ENCODE measurements at places on chromosomes 1 and 21. TPM values are rescaled to one million over a fixed set of nuclear protein-coding genes. Genes with fewer than 3 reads are reported as not detected.

The CYP4X1 gene
- total RNA-seq = 1.3 TPM

DNA sequence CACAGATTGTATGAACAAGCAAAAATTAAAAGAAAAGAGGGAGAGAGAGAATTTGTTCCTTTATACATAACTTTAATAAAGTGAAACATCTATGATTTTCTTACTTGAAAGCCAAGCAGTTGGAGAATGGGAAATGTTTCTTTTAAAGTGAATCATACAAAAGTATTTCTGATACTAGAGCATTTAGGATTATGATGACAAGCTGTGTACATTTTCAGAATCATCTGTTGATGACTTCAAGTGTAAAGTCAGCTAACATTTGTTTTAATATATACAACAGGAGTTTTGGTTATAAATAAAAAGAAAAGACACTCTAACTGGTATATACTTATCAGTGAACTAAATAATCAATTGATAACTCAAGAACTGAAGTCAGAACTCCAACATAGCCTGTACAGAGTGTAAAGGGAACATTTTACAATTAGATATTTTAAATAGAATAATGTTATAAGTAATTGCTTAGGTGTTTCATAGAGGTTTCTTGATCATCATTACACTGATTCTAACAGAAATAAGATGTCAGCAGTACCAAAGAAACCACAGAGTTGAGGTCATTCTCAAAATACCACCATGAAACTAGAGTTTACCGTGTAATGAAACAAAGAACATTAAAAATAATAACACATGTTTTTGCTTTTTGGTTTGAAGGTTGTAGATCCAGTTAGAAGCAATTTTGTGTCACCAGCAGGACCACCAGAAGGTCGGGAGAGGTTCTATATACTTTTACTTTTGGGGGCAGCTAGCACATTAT is 103.4 kb downstream of the COL24A1 start:
- no peaks in the 10 kb centered on the region for H3K36me3 ChIP-seq
- no peak for DNase-seq
- no peak overlapping the region for H3K27ac ChIP-seq
- no peak overlapping the region for H3K4me3 ChIP-seq

DNA sequence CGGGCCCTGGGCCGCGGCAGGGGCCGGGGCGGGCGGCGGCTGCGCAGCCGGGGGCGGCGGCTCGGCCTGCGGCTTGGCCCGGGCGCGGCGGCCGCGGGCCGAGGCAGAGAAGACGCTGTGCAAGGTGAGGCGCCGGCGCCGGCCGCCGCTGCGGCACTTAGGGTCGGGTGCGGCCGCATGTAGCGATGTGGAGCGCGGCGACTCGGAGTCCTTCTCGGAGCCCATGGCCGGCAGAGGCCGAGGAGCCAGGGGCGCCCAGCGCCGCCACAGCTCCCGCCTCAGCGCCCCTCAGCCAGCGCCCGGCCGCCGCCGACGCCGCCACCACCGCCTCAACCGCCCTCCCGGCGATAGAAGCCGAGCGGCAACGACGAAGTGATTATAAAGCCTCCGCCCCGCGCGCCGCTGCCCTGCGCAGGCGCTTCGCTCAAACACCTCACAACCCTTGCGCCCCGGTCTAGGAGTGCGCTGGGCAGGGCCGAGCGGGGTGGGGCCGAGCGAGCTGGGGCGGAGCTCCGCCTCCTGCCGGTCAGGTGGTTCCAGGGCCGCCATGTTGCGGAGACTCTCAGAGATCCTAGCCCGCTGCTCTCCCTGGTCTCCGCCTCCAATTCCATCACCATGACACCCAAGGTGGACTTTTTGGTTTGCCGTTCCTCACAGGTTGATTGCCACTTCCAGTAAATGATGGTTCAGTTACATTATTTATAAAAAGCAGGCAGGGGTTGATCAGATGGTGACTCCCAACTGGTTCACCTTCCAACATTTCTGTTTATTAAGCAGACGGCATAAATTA is at the start of gene RNF19B:
Gene RNF19B (minus strand): TSS at position 349 of the 790 bp plus-strand sequence. CDS start 124 bp downstream, at position 225.
- no peaks in the 10 kb centered on the region for H3K27me3 ChIP-seq
- peak within 1 kb of the TSS; percentile 92 for H3K27ac ChIP-seq
- H3K4me1 ChIP-seq = peaks cover 16% of the 10 kb centered on the region
- peak within 1 kb of the TSS; percentile 76 for H3K4me3 ChIP-seq

DNA sequence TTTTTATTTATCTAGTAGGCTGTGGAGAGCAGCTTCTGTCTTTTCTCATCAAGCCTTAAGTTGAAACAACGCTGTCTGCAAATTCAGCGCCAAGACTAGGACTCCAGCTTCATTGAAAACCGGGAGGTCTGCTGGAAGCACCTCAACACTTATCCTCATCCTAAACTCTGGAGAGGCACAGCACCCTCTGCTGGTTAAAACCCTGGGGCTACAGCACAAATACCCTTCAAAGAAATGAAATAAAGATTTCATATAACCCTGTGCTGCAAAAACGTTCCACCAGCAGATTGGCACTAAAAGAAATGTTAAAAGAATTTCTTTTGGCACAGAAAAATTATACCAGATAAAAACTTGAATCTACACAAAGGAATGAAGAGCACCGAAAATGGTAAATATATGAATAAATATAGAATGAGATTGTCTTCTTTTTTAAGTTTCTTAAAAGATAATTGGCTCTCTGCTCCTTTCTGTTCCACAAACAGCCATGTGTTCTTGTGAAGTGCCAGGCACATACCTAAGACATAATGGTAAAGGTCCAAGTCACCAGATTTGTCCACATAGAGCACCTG is 227.7 kb upstream of the SAMSN1 start:
- H3K27ac ChIP-seq = no peak overlapping the region
- DNase-seq = peak; percentile 7
- no peaks in the 10 kb centered on the region for H3K27me3 ChIP-seq
- H3K4me1 ChIP-seq = no peaks in the 10 kb centered on the region
- no peak overlapping the region for H3K4me3 ChIP-seq

- no peaks in the 10 kb centered on the region for H3K27me3 ChIP-seq
- no peak overlapping the region for H3K4me3 ChIP-seq
- H3K4me1 ChIP-seq = peaks cover 10% of the 10 kb centered on the region
- no peak overlapping the region for H3K27ac ChIP-seq
Measured at GRCh38 chr1:51316113-51316845, 14.1 kb downstream of the TTC39A start.

All from Panc1 (cell line).